ENCODE measurements at places on chromosomes 5 and 9.

DNA sequence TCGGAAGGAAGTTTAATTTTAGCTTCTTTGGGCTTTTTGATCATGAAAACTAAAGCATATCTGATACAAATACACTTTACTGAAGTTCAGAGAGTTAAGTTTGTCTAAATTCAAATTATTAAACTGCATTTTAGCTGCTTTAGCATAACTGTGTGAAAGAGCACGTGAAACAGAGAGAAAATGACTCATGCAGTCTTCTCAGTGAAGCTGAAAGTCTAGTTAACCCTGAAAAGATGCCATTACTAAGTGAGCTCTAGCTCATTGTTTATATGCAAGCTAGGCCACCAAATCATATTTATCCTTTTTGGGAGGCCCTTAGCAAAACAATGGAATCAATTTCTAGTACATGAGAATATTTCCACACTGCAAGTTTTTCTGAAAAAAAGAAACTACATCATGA is 27.6 kb downstream of the TPD52L3 start:
- peak; percentile 43 for DNase-seq

DNA sequence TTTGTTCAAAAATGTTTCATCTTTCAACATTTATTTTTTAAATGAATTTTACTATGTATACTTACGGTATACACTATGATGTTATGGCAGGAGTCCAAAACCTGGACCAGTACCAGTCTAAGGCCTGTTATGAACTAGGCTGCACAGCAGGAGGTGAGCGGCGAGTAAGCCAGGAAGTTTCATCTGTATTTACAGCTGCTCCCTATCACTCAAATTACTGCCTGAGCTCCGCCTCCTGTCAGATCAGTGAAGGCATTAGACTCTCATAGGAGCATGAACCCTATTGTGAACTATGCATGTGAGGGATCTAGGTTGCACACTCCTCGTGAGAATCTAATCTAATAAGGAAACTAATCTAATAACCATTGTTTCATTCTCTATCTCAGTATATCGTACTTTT is 715.5 kb upstream of the PTPRD start:
- no peak for DNase-seq

GRCh38 chr9:37061768-37062167 is 27.7 kb upstream of the PAX5 start:
- DNase-seq = no peak

DNA sequence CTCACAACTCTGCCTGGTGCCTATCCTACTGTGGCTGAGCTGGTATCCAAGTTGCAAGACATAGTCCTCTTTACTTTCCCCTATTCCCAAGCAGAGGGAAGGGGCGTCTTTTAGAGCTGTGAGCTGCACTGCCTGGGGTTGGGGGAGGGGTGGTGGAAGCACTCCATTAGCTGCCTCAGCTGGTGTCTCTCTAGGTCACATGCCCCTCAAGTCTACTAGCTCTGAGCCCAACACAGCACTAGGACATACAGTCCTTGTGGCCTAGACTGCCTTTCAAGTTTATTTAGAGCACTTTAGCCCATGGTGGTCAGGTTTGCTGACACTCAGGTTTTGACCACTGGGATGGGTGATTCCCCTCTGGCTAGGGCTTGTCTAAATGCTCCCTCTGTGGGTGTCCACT is 54.7 kb downstream of the SREK1 start:
- no peak for DNase-seq

GRCh38 chr9:75664597-75664996 is 225.9 kb upstream of the PCSK5 start:
- no peak for DNase-seq

GRCh38 chr5:39494534-39494933 is 69.8 kb upstream of the DAB2 start:
- DNase-seq = no peak

GRCh38 chr9:95143591-95144561 is 173.6 kb downstream of the FANCC start:
- peak; percentile 81 for DNase-seq

GRCh38 chr9:93138171-93138764 is 4.2 kb upstream of the NINJ1 start:
- no peak for DNase-seq

DNA sequence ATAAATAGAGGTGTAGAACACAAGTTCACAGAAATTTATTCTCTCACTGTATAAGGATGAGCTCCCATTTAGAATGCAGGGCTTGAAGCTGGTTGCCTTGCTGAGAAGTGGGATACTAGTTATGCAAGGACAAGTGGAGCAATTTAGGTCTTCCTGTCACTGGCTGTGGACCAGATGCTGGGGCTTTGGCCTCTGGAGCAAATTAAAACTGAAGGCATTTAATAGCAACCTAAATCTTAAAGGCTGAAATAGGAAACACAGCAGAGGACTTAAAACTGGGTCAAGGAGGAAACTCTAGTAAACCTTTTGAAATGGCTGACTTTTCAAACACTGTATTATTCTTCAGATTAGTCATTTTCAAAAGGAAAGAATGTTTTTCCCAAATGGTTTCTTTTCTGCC is 319.4 kb downstream of the RAB3C start:
- DNase-seq = no peak

DNA sequence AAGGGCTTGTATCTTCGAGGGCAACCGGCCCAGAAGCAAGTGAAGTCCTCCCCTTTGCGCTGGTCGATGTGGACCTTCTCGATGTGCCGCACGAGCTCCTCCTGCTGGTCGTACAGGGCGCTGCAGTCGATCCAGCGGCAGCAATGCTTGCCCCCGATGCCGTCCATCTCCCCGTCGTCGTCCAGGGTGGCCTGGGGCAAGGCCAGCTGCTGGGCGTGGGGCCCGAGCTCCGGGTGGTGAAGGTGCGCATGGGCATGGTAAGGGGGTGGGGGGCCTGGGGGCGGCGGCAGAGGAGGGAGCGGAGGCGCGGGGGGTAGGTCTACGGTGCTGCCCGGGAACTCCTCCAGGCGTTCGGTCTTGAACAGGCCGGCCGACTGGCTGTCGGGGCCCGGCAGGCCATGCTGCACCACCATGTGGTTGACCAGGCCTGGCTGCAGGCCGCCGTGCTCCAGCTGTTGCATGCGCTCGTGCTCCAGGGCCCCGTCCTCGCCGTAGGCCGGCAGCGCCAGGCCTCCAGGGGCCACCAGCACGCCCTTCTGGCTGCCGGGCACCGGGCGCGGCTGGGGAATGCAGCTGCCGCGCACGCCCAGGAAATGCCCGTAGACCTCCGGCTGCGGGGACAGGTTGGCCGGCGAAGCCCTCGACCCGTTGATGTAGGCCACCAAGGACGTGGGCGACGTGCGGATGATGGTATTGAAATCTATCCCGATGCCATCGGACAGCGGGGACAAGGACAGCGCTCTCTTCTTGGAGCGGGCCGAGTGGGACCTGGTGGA is 181.8 kb downstream of the GLIS3 start:
- no peak for DNase-seq

DNA sequence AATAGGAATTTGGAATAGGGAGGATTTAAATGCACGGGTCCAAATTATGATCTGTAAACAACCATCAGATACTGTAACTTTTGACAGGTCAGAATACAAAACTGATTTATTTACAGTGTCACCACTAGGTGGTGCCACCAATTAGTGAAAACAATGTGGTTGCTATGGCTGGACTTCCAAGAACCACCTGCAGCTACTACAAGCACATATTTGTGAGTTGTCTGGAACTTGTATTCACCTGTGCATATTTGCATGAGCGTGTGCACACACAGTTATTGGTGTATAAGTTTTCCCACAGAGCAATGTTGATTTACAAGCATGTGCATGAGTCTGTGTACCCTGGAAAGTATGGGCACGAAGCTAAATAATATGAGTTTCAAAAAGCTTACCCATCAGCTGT is 3.0 kb upstream of the HRCT1 start:
- DNase-seq = peak; percentile 57

DNA sequence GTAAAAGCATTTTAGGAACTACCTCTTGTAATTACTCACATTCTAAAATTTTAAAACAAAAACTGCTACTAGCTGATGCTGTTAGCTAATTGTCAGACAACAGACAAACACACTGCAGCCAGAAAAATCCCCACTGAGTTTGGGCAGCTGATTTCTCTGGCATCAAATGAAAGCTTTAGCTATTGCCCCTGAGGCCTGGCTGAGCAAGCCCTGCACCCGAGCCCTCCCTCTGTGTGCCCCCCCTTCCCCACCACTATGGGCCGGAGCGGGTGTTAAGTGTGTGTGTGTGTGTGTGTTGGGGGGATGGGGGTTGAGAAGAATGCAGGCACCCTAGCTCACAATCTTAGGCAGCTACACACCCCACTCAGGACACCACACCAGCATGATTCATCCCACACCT is 2.4 kb downstream of the NEUROG1 start:
- no peak for DNase-seq

DNA sequence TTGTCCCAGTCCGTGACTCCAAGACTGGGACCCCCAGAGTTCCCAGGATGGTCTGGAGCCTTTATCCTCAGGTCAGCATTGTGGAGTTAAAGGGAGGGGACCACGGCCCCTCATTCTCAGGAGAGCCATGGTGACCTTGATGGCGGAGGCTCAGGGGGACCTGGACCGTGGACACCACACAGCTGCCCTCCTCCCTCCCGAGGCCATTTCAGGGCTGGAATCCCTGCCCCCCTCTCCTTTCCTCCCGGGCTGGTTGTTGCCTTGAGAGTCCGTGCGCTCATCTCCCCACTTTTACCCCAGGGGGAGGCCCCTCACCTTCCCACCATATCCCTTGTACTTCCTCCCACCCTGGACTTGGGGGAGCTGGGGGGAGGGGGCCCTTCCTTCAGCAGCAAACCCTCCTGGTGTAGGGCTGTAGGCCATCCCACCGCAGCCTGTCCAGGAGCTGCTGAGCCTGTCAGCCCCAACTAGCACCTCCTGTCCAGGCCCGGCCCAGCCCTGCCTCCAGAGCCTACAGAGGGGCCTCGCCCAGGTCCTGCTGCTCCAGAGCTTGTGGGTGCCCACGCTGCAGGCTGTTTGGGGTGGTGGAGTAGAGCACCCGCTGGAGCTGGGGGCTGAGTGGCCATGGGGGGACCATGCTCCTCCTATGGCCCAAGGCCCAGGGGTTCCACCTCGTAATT is 14.3 kb upstream of the AJM1 start:
- no peak for DNase-seq

DNA sequence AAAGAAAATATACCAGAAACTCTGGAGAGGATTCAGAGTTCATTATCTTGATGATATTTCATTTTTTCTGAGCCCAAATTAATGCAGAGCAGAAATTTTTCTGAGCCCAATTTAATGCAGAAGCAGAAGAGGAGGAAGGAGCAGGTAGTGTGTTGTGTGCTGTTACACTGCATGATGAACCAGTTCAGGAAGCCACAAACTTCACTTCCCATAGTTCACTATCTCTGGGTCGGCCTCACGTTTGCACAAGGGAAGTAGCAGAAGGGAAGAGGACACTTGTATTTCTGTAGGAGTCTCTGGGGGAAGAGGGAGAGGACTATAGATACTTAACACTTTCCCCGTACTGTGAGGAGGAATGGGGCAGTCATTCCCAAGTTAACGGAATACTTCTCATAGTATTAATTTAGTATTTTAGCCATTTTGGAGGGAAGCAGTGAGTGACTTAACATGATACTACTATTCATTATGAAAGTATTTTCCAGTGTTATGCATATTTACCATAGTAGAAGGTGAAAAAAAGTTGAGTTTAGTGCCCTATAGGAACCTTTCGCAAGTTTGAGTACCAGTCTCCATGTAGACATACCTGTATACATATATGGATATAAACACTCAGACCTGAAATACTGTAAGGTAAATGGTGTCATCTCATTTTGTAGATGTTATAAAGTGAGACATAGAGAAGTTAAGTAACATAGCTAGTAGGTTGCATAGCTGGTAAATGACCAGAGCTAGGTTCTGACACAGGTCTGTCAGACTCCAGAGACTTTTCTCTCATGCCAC is 30.0 kb downstream of the XPA start:
- DNase-seq = no peak

GRCh38 chr9:116319480-116319879 is 165.9 kb downstream of the PAPPA start:
- DNase-seq = no peak

DNA sequence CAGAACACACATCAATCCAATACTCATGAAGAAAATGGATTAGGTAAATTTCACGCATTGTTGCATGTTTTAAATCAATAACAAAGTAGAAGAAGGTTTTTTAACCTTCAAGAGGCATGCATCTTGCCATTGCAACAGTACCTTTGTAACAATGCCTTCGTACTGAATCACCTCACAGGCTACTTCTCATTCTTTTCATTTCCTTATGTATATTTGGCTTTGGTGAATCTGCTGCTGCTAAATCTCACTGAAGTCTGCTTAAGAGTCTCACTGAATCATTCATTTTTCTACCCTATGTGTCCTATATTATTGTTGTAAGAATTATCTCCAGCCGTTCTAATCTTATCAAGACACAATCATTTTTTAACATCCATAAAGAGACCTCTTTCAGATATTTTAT is 152.5 kb downstream of the CDH10 start:
- DNase-seq = no peak

- no peak for DNase-seq
Observed at GRCh38 chr5:17897776-17898175, 263.5 kb downstream of the TAF11L14 start.

DNA sequence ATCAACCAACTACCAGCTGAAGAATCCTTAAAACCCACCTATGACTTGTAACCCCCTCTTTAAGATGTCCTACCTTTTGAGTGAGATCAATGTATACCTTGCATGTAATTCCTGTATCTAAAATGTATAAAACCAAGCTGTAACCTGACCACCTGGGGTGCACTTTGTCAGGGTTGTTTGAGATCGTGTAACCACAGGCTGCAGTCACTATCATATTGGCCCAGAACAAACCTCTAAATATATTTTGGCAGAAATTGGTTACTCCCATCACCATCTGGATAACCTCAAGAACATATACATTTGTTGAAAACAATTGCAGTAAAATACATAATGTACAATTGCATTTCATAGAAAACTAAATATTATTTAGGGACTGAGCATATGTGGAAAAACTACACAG is 8.4 kb downstream of the CARNMT1 start:
- DNase-seq = no peak

GRCh38 chr5:135057233-135057632 is 23.2 kb upstream of the PITX1 start:
- DNase-seq = no peak

DNA sequence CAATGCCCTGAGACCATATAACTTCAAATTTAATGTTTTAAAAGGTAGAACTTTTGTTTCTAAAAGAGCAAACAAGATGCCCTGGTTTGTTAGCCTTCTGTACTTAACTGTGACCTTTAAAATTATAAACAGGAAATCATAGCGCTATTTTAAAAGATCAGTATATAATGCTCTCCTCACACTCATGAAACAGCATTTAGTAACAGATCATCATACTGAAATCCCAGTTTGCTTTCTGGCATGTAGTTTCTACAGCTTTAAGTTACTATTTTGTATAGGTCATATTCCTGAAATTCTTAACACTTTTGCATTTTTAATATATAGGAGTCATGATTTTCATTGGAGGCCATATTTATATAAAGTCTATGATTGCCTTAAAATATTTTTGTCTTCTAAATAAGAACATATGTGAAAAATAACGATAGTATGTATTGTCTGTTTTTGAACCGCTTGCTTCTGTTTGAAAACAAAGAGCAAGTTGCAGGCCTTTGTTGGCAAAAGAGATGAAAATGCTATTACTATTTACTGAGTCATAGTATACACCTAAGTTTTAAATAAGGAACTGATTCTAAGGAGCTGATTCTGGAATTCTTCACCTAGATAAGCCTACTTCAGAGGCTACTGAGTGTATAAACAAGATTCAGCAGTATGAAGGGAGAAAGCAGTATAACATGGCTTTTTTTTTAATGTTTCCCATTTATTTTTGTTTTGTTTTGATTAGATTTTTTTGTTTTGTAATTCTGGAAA is 20.5 kb downstream of the SRFBP1 start:
- DNase-seq = no peak

Measured in fibroblast of skin of right quadriceps (primary cell).